ENCODE measurements at places on chromosomes 4 and X.

DNA sequence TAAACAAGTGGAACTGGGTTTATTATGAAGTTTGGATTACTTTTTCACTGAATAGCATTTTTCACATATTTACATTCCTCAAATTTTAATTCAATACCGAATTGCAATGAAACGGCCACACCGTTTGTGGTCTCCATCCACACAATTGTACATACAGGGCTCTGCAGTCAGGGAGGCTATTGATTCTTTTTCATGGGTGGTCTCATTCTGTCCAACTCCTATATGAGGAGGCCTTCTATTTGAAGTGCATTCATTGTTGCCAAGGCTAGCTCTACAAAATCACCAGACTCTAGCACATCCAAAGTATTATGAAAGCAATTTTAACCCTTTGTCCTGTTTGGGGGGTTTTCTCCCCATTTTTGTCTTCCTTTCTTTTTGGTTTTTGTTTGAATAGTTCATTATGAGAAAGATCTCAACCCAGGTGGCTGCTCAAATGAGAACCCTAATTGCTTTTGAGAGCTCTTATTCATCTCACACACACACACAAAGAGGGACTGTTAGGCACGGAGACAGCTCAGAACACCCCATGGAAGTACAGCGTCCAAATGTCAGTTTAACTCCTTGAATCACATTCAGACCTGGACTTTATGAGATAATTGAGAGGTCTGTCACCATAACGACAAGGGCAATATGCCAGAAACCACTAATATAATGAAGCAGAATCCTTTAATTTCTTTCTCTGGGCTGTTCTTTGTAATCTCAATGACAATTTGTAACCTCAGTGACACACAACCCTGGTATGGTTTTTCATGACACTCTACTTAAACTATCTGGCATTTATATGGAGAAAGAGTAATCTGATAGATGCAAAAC, 79.4 kb downstream of the NLGN4X start:
- no peaks in the 10 kb centered on the region for H3K36me3 ChIP-seq
- no peak overlapping the region for H3K27ac ChIP-seq
- no peaks in the 10 kb centered on the region for H3K4me1 ChIP-seq
- no peaks in the 10 kb centered on the region for H3K27me3 ChIP-seq
- DNase-seq: no peak
- no peak overlapping the region for H3K4me3 ChIP-seq

DNA sequence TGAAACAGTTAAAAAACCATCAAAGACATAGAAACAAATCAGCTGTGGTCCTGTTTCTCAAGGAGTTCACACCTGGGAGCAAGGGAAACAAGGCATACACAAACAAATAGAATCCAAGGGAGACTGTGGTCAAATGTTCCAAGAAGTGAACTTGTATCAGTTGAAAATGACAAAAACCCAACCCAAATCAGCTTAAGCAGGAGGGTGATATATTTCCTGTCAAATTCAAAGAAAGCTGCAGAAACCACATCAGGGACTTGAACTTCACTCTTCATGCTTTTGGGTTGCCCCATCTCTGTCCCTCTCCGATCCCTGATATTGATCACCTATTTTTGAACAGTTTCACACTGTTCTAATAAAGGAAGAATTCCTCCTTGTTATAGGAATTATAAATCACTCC, 148.6 kb upstream of the FMR1 start:
- no peaks in the 10 kb centered on the region for H3K4me1 ChIP-seq
- DNase-seq: no peak
- H3K36me3 ChIP-seq: no peaks in the 10 kb centered on the region
- no peak overlapping the region for H3K4me3 ChIP-seq
- no peak overlapping the region for H3K27ac ChIP-seq

DNA sequence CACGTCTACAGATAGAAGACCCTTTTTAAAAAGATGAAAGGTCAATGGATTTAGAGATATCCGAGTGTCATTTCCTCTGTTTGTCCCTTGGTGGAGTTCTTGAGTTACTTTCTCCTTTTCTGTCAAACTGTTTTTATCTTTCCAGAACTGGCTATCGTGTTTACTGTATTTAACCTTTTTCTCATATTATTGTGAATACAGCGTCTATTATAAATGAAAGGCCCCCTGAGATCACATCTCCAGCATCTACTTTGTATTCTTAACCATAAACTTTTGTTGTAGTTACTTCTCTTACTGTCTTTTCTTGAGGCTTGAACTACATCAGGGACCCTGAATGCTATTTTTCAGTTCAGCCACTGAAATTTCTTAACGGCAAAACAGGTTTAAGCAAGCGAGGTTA, 4.0 kb upstream of the PCDH7 start:
- H3K36me3 ChIP-seq: no peaks in the 10 kb centered on the region
- H3K4me1 ChIP-seq: peaks cover 18% of the 10 kb centered on the region
- H3K27me3 ChIP-seq: no peaks in the 10 kb centered on the region
- peak overlapping the region; percentile 1 for H3K4me3 ChIP-seq

GRCh38 chr4:109156356-109156755, 146.1 kb downstream of the COL25A1 start:
- no peak overlapping the region for H3K27ac ChIP-seq
- no peak for DNase-seq
- H3K4me3 ChIP-seq: no peak overlapping the region
- no peaks in the 10 kb centered on the region for H3K36me3 ChIP-seq
- no peaks in the 10 kb centered on the region for H3K4me1 ChIP-seq
- no peaks in the 10 kb centered on the region for H3K27me3 ChIP-seq

GRCh38 chr4:151218343-151218742, 58.6 kb upstream of the PRSS48 start:
- H3K27ac ChIP-seq: no peak overlapping the region
- DNase-seq: no peak
- H3K36me3 ChIP-seq: no peaks in the 10 kb centered on the region
- no peak overlapping the region for H3K4me3 ChIP-seq
- no peaks in the 10 kb centered on the region for H3K27me3 ChIP-seq
- H3K4me1 ChIP-seq: no peaks in the 10 kb centered on the region

DNA sequence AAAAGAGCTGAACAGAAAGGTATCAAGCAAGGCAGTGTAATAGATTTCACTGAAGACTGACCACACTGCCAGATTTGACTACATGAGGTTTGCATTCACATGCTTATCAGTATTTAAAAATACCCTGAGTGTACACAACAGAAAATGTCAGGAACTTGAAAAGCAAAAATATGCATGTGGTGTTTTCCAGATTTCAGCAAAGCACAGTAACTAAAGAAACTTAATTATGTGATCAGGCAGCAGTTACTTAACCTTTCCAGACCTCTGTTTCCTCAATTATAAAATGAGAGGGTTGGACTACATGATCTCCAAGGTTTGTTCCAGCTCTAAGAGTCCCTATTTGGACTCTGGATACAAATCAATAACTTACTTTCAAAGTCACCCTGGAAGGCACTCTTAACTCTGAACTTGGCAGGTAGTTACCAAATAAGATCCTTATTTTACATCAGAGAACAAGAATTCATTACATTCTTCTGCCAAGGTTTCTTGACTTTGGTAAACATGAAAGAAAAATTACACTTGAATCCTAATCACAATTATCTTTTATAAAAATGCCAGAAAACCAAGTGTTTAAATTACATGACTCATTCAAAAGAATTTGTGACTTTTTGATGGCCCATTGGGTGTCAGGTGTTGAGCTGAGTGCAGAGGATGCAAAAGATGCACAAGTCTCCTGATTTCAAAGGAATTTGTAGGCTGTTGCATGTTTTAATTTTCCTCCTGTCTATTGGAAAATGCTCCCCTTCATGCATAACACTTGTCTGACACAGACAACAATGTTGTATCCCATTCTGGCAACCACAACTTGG, 241.6 kb downstream of the MGST2 start:
- no peaks in the 10 kb centered on the region for H3K27me3 ChIP-seq
- DNase-seq: no peak

DNA sequence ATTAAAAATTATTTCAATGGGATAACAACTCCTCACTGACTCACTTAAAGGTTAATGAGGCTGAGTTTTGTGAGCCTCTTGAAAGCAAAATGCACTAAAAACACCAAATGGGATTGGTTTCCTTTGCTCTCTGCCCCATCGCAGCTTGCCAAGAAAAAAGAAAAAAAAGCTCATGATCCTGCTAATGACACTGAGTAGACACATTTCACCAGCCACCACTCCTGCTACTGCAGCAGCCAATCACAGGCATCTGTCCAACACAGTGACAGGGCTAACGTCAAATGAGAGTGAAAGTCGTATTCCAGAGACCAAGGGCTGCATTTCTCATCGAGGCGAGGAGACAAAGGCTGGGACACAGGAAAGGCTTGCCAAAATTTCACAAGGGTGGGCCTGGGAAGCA, 5.2 kb downstream of the APBB2 start:
- no peak overlapping the region for H3K4me3 ChIP-seq
- H3K4me1 ChIP-seq: no peaks in the 10 kb centered on the region
- H3K27ac ChIP-seq: peak overlapping the region; percentile 32

DNA sequence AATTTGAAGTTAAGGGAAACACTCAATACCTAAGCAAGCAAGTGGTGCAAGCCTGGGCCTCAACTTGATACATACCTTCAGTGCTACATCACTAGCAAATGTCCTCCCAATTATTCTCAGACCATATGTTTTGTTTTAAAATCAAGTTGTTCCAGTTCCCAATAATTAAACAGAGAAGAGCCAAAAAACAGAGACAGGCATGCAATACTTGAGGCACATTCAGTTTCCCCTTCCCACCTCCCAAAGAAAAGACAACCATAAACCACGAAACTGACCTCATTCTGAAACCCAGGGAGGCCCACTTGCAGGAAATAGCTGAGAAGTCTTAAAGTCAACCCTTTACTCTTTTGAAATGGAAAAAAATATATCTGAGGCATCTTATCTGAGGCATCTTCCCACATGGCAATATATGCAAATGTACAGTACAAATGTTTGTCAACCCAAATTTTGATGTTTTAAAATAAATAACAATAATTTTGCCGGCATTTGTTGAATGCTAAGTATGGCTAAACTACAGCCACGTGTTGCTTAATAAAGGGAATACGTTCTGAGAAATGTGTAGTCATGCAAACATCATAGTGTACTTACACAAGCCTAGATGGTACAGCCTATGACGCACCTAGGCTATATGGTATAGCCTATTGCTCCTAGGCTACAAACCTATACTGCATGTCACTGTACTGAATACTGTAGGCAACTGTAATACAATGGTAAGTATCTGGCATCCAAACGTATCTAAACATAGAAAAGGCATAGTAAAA, 147.5 kb downstream of the TSPAN5 start:
- no peak overlapping the region for H3K4me3 ChIP-seq
- H3K27me3 ChIP-seq: no peaks in the 10 kb centered on the region
- no peaks in the 10 kb centered on the region for H3K36me3 ChIP-seq
- DNase-seq: no peak

DNA sequence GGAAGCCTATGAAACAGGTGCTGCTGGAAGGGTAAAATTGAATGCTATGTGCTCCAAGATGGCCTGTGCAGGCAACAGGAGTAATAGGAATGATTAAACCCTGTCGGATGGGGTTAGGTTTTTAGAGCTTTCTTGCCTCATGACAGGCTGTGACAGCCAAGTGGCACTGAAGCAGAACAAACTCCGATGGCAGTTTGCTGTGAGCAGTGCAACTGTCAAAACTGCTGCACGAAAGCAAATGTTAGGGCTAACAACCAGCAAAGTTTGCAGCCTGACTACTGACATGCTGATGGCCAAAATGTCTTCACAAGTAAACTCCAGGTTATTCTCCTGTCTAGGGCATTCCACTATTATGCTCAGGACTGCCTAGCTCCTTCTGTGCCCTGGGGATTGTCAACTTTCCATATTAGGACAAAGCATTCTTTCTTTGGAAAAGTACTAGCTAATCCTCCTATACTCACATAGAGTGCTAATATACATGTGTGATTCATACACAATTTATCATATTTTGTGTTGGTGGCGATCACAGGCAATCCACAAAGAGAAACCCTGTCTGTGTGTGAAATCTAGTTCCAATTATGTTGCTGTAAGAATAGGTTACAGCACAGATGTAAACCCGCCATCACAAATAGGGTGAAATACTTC, 486.6 kb upstream of the TENM3 start:
- no peak overlapping the region for H3K4me3 ChIP-seq
- no peaks in the 10 kb centered on the region for H3K27me3 ChIP-seq
- no peaks in the 10 kb centered on the region for H3K4me1 ChIP-seq
- DNase-seq: no peak

GRCh38 chr4:188818300-188818699, 679.1 kb downstream of the TRIML1 start:
- no peaks in the 10 kb centered on the region for H3K36me3 ChIP-seq
- no peaks in the 10 kb centered on the region for H3K27me3 ChIP-seq
- H3K4me1 ChIP-seq: no peaks in the 10 kb centered on the region
- no peak overlapping the region for H3K27ac ChIP-seq

DNA sequence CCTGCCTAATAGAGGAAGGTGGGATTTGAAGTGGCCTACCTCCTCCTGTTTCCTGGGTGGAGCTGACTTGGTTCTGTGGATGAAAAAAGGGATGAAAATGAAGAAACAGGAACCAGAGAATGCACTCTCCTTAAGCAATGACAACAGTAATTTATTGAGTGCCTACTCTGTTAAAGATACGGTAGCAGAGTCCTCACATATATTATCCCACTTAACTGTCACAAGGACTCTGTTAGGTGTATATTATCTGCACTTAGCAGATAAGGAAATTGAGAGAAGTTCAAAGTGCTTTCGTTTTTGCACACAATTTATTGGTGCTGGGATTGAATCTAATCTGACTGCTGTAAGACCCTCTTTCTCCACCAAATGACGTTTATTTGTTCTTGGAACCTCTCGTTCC, 301.2 kb downstream of the PACRGL start:
- no peaks in the 10 kb centered on the region for H3K4me1 ChIP-seq
- H3K27me3 ChIP-seq: no peaks in the 10 kb centered on the region
- no peak overlapping the region for H3K4me3 ChIP-seq

GRCh38 chr4:150768497-150768896, 186.5 kb downstream of the MAB21L2 start:
- no peak overlapping the region for H3K4me3 ChIP-seq
- no peaks in the 10 kb centered on the region for H3K4me1 ChIP-seq
- no peak overlapping the region for H3K27ac ChIP-seq

DNA sequence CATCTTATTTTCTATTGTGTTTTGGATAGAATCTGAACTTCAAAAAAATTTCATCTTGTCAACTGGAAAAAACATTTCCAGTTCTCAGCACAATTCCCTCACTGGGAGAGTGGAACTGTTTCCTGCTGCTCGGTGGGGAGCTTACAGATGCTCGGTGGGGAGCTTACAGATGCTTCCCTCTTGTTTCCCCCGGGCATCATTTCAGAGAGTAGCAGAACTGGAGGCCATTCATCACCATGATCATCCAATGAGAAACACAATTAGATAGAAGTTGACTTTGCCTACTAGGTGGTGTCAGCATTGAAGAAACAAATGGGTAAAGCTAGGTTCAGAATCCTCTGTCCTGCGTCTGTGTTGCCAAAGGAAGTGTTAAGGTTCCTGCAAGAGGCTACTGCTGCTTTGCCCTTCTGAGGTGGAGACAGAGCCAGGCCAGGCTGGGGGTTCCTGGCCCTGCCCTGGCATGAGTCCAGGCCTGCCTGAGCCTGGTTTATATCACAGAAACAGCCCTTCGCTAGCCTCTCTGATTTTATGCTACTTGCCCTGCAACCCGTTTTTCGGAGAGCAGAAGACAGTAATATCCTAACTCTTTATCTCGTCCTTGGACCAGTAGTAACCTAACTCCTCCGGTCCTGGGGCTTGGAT, 70.6 kb downstream of the TAPT1 start:
- H3K27me3 ChIP-seq: no peaks in the 10 kb centered on the region
- DNase-seq: no peak
- no peaks in the 10 kb centered on the region for H3K36me3 ChIP-seq

GRCh38 chr4:4595252-4595651, 53.4 kb upstream of the STX18 start:
- H3K27me3 ChIP-seq: no peaks in the 10 kb centered on the region
- no peak overlapping the region for H3K4me3 ChIP-seq
- no peak for DNase-seq
- no peak overlapping the region for H3K27ac ChIP-seq
- no peaks in the 10 kb centered on the region for H3K4me1 ChIP-seq

GRCh38 chrX:34917146-34917545, 25.4 kb upstream of the FAM47B start:
- no peak for DNase-seq
- no peaks in the 10 kb centered on the region for H3K36me3 ChIP-seq
- H3K27me3 ChIP-seq: no peaks in the 10 kb centered on the region
- H3K4me3 ChIP-seq: no peak overlapping the region

Measured in kidney (tissue), 22 donors.